IPS-NIHi11 (cell line): ENCODE measurements at places on chromosomes 2 and 18.

GRCh38 chr2:118616432-118616831 is 231.0 kb downstream of the EN1 start:
- no peak for DNase-seq

DNA sequence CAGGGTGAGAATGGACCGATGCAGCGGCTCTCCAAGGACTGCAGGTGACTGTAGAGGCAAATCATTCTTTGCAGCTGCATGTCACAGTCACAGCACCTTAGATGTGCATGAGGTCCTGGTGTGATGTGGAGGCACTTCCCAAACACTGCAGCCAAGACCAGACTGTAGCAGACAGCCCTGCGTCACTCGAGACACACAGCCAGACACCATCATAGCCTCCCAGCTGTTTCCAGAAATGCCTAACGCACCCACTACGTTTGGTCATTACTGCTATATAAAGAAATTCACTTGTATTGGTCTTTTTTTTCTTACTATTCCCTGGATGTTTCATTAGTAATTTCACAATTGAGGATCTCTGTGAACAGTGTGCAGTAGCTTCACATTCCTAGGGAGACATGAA is 60.9 kb downstream of the SH3YL1 start:
- DNase-seq = no peak

- peak; percentile 74 for DNase-seq
Measured at GRCh38 chr18:12254136-12254819, at the start of gene CIDEA. Gene CIDEA (plus strand): TSS chr18:12254361. CDS start chr18:12254384, 23 bp downstream.

DNA sequence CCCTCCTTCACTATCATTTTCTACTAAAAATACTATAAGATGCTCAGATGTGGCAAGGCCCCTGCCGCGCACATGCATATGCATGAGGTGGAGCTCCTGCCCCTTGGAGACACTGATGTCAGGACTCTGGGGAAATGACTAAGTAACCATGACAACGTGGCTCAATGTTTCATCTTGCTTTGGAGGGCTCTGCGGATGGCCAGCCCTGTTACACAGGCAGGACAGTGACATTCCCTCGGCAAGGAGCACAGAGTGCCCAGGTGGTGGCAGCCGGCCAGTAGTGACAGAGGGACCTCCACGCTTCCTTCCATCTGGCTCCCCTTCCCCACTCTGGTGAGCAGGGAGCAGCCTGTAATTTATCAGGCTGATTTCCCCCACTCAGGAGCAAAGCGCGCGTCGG is 364.1 kb downstream of the SS18 start:
- no peak for DNase-seq

DNA sequence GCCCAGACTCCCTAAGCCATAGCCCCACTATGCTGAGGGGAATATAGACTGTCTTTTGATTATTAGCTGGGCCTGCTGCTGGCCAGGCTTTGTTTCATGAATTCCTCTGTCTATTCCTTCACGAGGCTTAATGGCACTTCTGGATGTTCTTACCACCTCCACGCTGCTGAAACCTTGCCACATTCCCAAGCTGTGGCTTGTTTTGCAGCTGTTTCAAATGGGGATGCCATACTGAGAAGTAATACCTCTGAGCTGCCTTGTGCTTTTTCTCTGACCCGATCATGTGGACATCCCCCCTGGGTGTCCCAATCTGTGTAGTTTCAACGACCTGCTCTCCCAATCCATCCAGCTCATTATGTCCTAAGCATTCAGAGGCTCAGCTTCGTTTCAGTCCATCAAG is 114.1 kb downstream of the ICOS start:
- no peak for DNase-seq

- DNase-seq = peak; percentile 26
Measured at GRCh38 chr2:189466656-189467055, 25.4 kb downstream of the WDR75 start.
